ENCODE measurements at places on chromosomes 3 and 15.

DNA sequence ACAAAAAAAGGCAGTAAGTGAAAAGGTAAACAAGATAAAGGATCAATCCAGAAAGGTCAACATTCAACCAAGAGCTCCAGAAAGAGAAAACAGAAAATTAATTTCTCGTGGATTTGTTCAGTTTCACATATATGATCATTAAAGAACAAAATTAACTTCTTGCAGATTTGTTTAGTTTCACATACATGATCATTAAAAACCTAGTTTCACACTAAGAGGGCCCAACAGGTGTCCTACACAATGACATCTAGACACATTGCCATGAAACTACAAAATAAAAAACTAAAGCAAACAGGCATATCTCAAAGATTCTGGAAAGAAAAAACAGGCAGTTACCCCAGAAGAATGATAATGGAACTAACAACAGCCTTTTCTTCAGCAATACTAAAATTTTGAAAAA is 22.1 kb downstream of the PHC3 start:
- DNase-seq = no peak

DNA sequence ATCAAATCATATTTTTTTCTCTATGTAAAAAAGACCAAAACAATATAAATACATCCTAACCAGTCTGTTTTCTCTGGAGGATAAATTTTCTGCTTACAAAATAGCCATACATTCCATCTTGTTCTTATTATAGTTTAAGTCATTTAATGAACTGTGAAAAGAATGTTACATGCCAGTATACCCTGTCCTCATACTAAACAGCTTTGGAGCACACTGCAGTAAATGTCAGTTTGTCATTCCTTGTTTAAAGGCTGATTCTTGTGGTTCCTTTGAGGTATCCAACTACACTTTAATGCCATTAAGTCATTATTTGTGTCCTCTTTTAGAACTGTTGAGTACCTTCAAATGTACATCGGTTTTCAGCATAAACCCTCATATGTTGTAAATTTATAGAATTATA is 52.7 kb upstream of the DCBLD2 start:
- DNase-seq = no peak

DNA sequence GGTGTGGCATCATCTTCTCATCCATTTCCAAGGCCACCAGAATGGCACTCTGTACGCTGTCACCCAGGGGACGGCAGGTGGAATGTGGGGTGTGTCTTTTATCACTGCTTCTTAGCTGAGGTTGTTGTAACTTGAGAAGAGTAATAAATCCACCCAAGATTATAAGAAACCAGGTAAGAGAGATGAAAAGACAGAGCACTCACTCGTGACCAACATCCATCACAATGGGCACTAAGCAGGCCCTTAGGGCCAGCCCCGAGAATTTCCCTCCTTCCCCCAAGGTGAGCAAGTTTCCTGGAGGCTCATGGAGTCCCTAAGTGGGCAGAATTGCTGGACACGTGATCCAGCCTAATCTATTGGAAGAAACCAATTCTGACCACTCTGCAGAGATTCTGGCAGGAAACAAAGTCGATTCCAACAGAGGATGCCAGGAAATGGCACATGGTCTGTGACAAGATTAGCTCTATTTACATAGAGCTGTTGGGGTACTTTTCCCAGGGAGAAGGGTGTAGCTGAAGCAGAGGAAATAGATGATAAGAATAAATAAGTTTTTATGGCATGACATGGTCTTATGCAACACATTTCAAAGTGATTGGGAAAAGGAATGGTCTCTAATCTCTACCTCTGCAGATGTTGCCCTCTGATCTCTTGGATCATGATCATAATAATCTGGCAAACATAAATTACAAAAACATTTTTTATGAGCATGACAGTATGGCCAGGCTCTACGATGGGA is 22.5 kb downstream of the SLC6A20 start:
- no peak for DNase-seq

DNA sequence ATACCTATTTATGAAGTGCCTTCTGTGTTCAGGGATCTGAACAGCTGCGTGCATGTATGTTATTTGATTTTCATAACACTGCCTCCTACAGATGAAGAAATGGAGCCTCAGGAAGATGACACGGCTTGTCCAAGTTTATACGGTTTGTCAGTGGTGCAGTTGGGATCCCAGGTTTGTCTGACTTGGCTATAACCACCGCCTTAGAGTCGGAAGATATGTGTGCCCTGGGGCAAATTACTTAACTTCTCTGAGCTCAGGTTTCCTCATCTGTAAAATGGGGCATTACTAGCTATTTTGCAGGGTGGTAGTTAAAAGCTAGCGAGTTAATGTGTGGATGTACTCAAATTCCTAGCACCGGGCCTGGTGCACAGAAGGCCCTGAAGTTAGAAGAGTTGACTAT is 54.1 kb upstream of the ANP32A start:
- no peak for DNase-seq

DNA sequence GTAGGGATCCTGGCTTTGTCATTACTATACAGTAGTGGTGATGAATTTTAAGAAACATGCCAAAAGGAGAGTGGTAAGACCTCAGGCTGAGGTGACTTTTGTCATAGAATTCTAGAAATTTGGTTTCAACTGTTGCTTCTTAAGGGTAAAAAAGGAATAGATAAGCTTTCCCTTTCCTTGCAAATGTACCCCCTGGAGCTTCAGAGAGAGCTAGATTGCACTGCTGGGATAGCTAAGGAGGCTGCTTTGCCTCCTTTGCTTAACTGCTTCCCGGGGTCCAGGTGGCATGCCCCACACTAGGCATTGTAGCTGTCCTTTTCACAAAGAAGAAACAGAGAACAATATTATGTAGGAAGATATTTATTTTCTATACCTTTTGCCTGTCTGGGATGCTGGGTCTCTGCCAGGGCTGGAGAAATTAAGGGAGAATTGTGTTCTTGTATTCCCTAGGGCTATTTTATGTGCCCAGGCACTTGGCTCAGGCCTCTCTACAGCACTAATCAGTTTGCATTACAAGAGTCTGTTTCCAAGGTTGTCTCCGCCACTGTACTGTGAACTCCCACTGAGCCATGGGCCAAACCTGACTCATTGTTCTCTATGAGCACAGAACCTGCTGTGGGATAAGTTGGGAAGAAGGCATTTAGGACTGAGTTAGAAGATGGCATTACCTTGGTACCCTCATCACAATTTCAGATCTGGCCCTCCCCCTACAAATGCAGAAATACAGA is 460.0 kb downstream of the PDCD6IP start:
- DNase-seq = no peak

DNA sequence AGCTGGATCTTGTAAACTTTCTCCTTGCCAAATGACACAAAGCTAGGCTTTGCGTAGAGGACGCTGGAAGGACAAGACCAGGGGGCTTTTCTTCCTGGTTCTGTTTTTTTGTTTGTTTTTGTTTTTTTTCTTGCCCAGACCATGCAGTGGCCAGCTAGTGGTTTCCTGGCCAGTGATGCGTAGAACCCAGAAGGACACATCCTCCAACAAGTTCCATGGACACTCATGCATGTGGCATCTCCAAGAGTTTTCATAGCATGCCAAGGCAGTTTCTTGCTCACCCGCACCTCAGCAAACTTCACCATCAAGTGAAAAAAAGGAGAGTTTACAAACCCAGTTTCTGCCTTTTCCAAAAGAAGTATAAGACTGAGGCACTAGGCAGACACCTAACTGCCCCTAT is 46.1 kb upstream of the TMCO5A start:
- DNase-seq = no peak
